ENCODE measurements at places on chromosomes 2 and 18.

DNA sequence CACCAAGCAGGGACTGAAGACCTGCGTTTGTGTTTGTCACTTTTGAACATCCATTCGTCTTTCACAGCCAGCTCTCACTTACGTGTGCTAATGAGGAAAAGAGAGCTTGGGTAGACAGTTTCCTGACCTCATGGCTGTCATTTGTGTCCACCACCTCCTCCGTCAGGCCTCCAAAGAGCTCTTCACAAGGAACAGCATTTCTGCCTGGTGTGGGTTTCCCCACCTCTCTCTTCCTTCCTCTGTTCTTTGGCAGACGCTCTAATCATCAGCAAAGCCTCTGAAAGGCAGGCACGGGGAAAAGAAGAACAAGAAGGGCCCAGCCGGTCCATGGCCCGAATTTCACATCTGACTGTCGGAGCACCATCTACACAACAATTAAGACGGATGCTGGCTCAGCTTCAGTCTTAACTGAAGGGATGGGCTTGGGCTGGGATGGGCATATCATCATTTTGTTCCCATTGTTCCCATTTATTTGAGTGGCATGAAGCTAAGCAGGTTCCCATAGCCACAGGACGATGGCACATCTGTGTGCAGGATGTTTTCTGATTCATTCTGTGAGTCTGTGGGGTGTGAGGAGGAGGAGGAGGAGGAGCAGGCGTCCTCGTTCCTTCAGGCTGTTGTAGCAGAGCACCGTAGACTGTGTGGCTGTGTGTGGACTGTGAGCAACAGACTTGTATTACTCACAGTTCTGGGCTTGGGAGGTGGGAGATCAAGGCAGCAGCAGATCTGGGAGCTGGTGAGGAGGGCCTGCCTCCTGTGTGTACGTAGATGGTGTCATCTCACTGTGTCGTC, 66.4 kb downstream of the TSHZ1 start:
- DNase-seq: no peak

GRCh38 chr2:237894396-237894979, 35.1 kb downstream of the RAMP1 start:
- no peak for DNase-seq

GRCh38 chr2:134232461-134232860, 21.4 kb upstream of the MGAT5 start:
- no peak for DNase-seq

- DNase-seq: no peak
These were observed 86.3 kb downstream of the EPB41L3 start for GRCh38 chr18:5457462-5457957.

DNA sequence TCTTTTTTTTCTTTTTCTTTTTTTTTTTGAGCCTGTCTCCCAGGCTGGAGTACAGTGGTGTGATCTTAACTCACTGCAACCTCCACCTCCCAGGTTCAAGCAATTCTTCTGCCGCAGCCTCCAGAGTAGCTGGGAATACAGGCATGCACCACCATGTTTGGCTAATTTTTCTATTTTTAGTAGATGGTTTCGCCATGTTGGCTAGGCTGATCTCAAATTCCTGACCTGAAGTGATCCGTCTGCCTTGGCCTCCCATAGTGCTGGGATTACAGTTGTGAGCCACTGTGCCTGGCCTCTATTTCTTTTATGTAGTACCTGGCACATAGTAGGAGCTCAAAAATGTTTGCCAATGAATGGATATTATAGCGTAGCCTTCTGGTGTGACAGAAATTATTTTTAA, 6.8 kb upstream of the CFLAR start:
- no peak for DNase-seq

DNA sequence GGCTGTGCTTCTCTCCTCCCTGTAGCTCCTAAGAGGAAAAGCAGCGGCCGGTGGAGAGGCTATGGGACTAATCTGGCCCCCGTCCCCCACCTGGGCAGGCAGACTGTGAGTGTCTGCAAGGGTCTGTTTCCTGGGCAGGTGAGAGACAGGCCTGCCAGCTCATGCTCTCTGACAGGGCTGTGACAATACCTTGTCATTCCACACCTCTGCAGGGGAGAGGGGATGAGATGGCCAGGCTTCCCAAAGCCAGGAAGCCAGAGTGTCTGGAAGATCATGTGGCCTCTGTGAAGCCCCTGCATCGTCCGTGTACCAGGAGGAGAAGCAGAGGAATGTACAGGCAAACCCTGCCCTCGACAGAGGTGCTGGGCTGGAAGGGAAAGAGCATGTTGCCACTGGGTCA, 142.5 kb upstream of the GATA6 start:
- DNase-seq: no peak

DNA sequence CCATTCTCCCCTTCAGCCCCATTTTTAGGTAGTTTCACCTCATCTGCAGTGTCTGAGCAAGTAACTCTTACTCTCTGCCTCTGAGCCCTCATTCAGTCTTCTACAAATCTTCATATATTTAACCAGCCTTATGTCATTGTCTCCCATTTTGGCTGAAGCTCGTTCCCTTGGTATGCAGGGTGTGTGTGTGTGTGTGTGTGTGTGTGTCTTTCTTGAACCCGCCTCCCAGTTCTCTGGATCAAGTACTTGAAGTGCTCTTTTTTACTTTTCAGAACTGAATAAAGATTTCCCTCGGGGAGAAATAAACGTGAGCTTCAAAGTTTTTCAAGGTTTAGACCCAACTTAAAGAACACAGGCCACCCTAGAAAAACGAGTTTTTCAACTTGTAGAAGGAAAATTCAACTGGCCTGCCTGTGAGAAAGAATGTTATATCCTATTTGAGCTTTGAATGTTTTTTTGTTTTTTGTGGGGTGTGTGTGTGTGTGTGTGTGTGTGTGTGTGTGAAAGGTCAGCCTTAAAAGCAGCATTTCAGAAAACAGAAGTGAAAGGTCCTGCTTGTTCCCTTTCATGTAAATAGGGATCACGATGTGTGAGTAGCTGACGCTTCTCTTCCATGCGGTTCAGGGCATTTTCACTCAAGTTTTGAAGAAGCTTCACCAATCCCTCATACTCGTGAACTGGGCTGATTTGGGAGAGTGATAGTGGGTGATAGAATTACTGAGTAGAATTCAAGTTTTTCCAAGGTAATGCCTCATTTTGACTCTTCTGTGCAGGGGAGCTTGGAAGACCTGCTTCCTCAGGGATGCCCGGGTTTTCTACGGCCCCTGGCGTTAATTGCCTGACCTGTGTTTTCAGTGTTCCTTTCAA, 50.6 kb upstream of the EML6 start:
- DNase-seq: no peak

GRCh38 chr2:109356324-109357035, 227.5 kb downstream of the SH3RF3 start:
- DNase-seq: no peak

GRCh38 chr2:203804764-203805485, 62.6 kb upstream of the CTLA4 start:
- no peak for DNase-seq
